ENCODE measurements at places on chromosomes 13 and 19.

DNA sequence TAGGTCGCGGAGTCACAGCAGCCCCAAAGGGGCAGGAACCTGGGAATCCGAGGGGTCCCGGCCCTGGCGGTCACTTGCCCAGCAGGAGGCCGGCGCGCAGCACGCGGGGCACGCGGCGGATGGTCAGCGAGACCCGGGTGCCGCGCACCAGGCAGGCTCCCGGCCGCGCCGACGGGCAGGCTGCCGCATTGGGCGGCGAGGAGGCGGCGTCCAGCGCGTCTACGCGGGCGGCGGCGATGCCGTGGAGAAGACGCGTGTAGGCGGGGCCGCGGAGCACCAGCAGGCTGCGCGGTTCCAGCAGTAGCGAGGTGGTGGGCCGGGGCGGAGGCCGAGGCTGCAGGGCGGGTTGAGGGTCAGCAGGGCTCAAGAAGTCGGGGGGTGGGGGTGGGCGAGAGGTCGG is 607 bp upstream of the SYNE4 start:
- DNase-seq: peak; percentile 20

GRCh38 chr13:34567597-34567996 is 374.5 kb upstream of the NBEA start:
- no peak for DNase-seq

GRCh38 chr19:44813070-44813840 is 4.4 kb downstream of the BCAM start:
- DNase-seq: no peak

DNA sequence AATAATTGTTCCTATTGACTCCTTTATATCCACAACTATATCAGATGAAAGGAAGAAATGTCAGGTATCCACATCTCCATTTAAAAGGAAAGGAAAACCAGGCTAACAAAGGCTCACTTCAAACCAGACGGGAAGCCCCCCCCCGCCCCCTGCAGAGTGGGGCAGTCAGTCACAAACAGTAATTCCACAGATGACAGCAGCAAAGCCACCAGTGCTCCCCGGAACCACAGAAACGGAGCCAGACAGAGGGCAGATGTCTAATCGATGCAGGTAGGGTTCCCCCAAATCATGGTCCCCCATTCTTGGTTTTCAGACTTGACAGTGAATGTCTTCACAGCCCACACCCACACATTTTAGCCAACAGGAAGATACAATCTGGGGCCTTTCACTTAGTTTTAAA is 100.8 kb downstream of the STK24 start:
- DNase-seq: no peak

DNA sequence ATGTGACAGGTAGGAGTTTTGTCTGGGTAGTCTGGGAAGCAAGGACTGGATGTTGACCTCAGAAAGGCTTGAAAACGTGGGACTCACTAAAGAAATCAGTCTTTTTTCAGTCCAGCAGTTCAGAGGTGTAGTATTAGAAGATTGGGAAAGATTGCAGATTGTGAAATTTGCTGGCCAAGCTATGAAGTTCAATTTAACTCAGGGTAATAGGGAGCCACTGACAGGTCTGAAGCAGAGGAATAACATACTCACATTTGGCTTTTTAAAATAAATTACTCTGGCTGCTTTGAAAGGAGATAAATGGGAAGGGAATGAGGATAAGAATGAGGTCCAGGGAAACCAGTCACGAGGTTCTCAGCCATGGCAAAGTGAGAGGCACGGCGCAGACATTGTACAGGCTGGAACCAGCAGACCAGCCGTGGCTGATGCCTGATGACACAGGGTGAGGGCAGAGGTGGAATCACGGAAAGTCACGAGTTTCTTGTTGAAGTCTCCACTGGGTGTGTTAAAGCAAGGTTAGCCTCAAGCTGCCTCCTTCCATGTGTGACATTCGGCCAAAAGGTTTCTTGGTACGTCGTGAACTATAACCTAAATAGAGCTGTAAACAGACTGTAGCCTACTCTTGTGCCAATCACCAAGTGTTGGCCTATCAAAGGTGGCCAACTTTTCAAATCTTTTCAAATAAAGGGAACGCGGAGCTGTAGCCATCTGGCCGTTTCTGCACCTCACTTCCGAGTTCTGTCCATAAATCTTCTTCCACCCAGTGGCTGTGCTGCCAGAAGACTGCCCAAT is 377.6 kb downstream of the IRS2 start:
- DNase-seq: no peak
